Activated gamma-delta T cell treated with anti-CD3 and anti-CD28 coated beads, Interleukin-2, amount 50 U/mL, for 16 hours (primary cell): ENCODE measurements at places on chromosomes 2 and 18.

GRCh38 chr2:231785413-231785812 lies 832 bp upstream of the COPS7B start:
- no peak for DNase-seq

GRCh38 chr2:233233618-233234230 lies 17.7 kb upstream of the ATG16L1 start:
- DNase-seq, result no peak

- no peak for DNase-seq
Observed at GRCh38 chr2:238578256-238578655, 151.5 kb downstream of the ASB1 start.

- DNase-seq, result no peak
Observed at GRCh38 chr2:179571721-179572120, 289.7 kb downstream of the ZNF385B start.

- DNase-seq, result no peak
Observed at GRCh38 chr18:22182884-22183697, 13.7 kb downstream of the GATA6 start.

GRCh38 chr18:44258086-44258485 lies 422.6 kb upstream of the SETBP1 start:
- no peak for DNase-seq

DNA sequence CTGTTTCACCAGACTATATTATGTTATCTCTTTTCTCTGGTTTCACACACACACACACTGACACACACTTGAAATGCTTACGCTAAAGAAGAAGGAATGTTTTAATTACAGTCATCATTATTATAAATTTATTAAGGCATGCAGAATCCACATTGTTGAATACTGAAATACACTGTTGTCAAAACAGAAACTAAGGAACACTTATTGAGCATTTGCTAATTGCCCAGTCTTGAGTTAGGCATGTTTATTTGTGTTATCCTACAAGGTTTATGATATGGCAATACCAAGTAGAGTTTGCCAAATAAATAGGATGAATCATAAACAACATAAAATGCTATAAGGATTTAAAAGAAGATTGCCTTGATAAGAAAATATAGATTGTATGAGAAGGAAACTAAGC lies 917.0 kb upstream of the PIK3C3 start:
- DNase-seq, result no peak

- no peak for DNase-seq
Observed at GRCh38 chr2:166084301-166084700, 43.5 kb downstream of the SCN1A start.

- no peak for DNase-seq
Observed at GRCh38 chr18:41025666-41026065, 929.4 kb upstream of the PIK3C3 start.

DNA sequence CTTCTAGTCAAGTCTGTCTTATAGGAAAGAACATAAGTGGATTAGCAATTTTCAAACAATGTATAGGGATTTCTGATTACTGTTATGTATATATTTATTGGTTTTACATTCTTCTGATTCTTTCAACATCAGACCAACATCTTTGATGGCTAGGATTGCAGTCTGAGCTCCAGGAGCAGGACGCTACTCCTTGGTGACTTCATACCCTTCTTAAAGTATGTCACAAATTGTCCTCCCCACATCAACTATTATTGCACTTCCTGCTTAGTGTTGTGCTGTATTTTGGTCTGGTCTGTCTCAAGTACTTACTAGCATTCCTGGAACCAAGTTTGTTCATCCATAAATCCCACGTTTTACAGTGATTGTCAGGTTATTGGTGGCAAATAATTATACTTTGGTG lies 49.0 kb downstream of the MAP2 start:
- DNase-seq, result no peak

- no peak for DNase-seq
Observed at GRCh38 chr2:72143441-72144273, 4.0 kb downstream of the CYP26B1 start.

DNA sequence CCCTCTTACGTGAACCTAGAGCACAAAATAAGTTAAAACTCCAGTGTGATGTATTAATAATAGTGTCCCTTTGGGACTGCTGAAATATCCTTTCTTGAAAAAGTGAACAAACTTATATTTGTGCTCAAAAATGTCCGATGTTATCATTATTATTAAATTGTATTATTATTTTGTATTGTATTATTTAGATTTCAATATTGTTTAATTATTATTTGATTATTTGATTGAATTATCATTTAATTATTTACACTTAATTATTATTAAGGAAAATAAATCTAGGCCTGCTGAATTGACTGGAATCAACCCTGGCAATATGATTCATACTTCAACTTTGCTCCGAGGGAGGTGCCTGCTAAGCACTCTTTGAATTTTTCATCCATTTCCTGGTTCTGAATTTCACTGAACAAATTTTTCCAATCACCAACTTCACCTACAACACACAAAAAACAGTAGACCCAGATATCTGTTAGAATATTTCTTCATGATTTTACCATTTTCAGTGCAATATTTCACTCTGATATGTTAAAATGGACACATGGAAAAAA lies 10.9 kb upstream of the EIF2AK2 start:
- DNase-seq, result no peak

- DNase-seq, result no peak
Observed at GRCh38 chr2:150608341-150608740, 120.9 kb upstream of the RND3 start.

DNA sequence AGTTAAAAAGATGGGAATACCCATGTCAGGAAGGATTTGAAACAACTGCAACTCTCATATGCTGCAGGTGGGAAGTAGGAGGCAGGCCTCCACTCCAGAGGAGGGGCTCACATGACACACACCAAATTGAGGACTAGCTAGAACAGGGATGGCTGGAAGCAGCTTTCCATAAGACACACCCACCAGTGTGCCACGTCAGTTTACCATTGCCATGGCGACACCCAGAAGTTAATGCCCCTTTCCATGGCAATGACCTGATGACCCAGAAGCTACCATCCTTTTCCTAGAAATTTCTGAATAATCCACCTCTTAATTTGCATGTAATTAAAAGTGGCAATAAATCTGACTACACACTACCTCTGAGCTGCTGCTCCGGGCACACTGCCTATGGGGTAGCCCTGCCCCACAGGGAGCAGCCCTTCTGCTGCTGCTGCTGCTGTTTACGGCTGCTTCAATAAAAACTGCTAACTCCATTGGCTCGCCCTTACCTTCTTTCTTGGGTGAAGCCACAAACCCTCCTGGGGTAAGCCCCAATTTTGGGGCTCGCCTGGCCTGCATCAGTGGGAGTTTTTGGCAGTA lies 89.4 kb downstream of the RRM2 start:
- DNase-seq, result no peak

GRCh38 chr2:163794635-163795034 lies 58.8 kb upstream of the FIGN start:
- no peak for DNase-seq

DNA sequence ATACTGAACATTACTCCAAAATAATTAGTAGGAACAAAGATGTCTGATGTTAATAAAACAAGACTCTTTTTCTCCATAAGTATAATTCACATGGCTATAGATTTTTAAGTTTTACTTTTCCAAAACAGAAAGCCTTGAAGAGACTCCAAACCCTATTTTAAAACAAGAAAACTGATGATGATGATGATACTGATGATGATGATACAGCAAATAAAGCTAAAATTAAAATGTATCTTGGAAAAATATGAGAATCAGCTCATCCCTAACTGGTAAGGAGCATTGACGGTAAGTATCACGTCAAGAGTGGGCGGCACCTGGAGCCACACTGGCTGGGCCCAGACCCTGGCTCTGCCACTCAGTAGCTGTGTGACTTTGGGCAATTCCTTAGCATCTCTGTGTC lies 39.6 kb downstream of the ID2 start:
- DNase-seq, result no peak

GRCh38 chr18:37639846-37640245 lies 74.2 kb upstream of the CELF4 start:
- no peak for DNase-seq

DNA sequence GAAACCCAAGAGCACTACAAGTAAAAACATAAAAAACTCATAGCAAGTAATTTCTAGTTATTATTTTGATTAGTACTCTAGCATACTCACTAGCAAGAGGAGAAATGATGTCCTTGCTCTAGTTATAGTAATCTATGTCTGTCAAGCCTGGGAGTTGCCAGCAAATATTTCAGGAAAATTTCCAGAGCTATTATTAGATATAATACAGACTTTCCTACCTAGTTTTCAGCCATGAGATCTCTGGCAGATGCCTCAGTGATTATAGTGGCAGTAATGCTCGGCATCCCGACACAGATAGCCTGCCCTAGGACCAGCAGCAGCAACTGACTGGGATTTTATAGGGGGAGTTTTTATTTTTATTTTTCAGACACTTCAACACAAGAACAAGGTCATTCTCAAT lies 224.4 kb downstream of the ZNF385B start:
- no peak for DNase-seq
